ENCODE measurements at places on chromosomes 11 and 22. TPM values are rescaled to one million over a fixed set of nuclear protein-coding genes. Genes with fewer than 3 reads are reported as not detected.

The MMP7 gene
- not detected for total RNA-seq

The A4GALT gene
- total RNA-seq: not detected

The P2RY6 gene
- total RNA-seq: not detected

DNA sequence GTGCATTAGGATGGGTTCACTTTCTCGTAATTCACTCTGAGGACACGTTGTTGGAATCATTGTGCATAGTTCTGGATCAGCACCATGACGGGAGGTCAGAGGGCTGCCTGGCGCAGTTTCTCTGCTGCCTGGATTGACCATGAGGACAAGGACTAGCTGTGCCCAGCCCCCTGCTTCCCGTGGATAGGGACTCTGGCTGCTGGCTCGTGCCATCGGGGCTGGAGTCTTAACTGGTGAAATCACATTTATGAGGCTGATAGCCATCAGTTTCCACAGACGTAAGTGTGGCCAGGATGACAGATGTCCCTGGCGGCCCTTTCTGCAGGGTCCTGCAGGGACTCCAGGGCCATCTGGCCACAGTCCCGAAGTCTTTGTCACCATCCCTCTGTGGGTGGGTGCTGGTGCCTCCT, 24.1 kb upstream of the GRAMD4 start:
- DNase-seq: no peak

- DNase-seq: no peak
These were observed 42.7 kb downstream of the SLC1A2 start for GRCh38 chr11:35376613-35377012.

DNA sequence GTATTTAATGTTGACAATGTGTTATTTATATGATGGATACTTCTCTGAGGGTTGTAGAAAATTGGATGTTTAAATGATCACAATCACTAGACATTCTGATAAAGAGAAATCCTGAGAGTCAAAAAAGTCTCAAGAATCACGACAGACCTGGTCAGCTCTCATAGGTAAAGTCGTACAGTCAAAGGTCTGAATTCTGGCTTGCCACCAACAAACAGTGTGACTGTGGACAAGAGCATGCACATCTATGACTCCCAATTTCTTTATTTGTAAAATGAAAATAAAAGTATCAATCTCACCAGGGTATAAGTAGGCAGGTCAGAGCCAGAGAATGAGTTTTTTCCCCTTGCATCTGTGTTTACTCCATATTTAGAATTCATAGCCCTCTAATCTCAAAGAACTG, 556.7 kb downstream of the FAM181B start:
- DNase-seq: no peak

The SCN4B gene
- not detected for total RNA-seq

The ETS1 gene
- total RNA-seq: 338 TPM

The KRTAP5-7 gene
- total RNA-seq: not detected

The SEC14L2 gene
- 239 TPM for total RNA-seq

GRCh38 chr22:31248965-31249958, 37.2 kb downstream of the LIMK2 start:
- no peak for DNase-seq

The PTPN5 gene
- not detected for total RNA-seq

The CRYAB gene
- total RNA-seq: not detected

DNA sequence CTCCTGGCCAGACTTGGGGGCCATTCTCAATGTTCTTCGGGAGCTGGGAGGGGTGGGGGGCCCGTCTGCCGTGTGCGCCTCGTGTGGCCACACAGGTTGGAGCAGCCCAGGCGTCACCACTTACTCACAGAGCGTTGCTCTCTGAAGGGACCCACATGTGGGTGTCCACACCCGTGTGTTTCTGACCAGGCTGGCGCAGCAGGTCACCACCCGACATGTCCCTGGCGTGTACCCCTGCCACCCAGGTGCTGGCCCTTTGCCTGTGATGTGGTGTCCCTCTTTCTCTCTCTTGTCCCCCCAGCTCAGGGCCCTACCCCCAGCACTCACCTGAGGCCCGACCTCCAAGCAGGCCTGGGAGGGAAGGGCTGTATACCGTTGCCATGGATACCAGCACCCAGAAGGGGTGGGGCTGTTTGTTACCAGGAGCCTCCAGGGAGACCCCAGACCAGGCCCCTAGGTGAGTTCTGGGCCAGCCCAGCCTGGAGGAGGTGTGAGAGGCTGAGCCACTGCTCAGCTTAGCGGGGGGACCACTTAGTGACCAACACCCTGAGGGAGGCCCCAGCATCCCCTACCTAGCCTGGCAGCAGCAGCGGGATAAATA, 1.4 kb downstream of the LMNTD2 start:
- DNase-seq: no peak

The PPFIA1 gene
- 36.3 TPM for total RNA-seq

- no peak for DNase-seq
These were observed 36.5 kb downstream of the NADSYN1 start for GRCh38 chr11:71489311-71490043.

DNA sequence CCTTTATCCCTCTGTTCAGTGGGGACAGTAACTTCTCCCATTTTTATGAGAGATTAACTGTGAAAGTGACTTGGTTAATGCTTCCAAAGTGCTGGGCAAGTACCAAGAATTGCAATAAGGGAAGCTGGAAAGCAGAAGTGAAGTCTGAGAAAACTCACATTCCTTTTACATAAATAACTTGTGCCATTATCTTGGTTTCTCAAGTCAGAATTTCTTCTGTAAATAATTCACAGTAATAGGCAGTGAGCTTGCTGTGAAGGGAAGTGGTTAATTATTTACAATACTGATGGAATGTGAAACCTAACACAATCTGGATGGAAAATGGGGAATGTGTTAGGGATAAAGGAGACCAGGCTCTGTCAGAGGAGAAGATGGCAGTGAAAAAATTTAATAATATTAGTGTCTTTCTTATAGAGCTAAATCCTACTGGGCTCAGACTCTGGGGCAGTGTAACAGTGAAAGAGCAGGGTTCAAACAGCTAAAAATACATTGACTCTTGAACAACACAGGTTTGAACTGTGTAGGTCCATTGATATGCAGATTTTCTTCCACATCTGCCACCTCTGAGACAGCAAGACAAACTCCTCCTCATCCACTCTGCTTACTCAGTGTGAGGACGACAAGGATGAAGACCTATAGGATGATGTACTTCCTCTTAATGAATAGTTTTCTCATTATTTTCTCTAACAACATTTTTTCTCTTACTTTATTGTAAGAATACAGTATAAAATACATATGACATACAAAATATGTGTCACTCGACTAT, 251.5 kb upstream of the ISX start:
- DNase-seq: no peak

The C22orf31 gene
- not detected for total RNA-seq

The CYP2D6 gene
- total RNA-seq: 3.1 TPM

DNA sequence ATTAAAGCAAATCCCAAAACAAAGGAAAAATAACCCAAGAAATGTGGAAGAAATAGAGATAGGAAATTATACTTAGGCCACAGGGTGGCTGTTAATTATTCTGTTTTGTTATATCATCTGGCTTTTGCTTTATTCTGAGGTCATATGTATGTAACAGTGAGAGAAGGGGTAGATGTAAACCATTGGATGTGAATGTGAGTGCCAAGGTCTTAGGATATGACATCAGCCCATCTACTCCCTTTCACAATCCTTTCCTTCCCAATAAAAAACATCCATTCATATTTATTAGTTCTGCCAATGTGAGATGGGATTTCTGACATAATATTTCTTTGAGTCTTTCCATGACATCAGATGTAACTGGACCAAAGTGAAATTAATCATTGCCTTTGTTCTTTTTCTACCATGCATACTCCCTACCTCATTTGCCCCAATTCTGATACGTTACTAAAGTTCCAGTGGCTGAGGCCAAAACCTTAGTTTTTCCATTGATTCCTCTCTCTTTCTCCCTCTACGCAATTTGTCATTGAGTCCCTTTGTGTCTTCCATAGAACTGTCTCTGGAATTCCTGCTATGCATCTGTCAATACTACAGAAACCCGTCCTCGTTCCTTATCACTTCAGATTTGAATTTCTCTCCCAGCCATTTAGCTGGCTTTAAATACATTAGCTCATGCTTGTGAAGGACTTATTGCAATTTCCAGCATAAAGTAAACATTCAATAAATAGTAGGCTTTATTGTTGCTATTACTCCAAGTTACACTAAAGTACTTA, 170.3 kb downstream of the ARHGAP42 start:
- DNase-seq: no peak

DNA sequence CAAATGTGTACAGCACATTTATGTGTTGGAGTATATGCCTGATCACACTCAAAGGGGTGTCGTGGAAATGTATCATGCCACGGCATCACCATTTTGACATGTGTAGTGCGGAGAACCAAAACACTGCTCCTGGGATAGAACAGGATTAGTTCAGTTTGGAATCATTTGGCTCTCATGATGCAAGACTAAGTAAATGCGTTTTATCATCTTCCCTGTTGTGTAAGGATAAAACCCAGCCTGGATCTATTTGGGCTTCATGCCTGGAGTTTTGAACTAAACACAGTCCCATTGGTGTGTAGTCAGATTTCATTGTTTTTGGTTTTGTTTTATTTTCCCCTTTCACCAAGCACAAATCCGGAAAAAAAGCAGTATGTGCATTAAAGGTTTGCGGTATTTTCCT, 574.3 kb downstream of the NTM start:
- no peak for DNase-seq

DNA sequence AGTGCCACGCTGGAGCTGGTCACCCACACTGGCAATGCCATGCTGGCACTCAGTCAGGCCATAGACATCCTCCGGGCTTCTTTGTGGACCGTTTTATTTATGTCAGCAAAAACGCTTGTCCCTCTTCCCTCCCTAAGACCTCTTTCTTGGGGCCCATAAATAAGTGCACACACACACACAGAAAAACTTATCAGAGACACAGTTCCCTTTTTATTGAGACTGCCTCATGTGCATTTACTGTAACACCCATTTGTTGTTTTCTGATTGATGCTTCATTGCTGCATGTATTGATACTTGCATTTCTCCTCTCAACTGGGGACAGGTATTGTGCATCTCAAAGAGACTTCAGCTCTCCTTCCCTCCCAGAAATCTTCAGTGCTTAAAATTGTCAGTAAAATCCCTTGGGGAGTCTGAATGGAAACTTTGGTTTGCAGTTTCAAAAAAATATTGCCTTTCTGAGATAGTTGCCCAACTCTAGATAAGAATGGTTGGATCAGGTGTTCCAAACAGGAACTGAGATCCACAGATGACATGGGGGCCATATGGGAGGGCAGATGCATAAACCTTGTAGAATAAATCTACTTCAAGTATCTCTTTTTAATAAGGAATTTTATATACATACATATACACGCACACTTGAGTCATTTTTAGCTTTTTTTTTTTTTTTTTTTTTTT, 50.9 kb downstream of the PPP2R1B start:
- no peak for DNase-seq

DNA sequence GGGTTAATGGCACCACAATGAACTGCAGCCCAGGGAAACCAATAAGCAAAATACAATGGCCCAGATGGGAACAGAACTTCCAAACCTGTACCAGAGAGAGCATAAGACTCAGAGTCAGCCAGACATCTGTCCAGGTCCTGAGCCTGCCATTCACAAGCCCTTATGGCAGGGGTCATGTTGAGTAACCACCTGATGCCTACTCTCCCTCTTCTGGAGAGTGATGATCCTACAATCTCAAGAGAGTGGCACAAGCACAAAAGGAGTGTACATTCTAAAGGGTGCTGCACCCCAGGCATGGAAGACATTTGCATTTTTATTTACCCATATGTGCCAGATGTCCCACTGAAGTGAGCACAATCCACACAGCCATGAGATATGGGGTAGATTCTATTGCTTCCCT, 10.6 kb downstream of the TENM4 start:
- no peak for DNase-seq

The MTMR3 gene
- 51.7 TPM for total RNA-seq

The GLYAT gene
- not detected for total RNA-seq

DNA sequence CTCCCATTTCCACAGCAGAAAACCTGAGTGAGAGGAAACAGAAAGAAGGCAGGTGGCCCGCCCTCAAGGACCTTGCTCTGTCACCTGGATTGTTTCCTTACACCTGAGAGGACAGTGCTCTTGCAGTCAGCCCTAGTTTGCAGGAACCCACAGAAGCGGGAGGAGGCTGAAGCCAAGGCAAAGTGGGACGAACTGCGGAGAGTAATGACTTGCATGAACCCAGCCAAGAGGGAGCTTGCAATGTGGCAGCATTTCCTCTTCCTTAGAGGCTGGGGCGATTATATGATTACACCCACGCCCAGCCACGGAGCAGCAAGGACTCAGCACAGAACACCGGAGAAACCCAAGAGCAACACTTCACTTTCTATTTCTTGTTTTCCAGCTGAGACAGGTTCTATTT, 102.6 kb downstream of the SPON1 start:
- DNase-seq: no peak

- DNase-seq: no peak
These were observed 143.3 kb downstream of the FBXO7 start for GRCh38 chr22:32617903-32618302.

DNA sequence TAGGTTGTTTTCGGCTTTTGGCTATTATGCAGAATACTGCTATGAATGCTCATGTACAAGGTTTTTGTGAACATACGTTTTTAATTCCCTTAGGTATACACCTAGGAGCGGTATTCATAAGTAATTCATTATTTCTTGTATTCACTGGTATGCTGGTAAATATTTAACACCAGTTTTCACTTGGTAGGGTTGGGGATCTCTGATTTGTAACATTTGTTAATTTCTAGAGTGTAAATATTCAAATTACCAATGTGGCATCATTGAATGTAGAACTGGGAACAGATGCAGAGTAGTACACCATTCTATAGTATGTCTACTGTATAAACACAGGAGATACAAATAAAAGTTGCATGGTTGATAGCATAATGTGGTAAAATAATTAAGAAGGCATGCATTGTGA, 16.3 kb downstream of the GVQW3 start:
- DNase-seq: no peak

DNA sequence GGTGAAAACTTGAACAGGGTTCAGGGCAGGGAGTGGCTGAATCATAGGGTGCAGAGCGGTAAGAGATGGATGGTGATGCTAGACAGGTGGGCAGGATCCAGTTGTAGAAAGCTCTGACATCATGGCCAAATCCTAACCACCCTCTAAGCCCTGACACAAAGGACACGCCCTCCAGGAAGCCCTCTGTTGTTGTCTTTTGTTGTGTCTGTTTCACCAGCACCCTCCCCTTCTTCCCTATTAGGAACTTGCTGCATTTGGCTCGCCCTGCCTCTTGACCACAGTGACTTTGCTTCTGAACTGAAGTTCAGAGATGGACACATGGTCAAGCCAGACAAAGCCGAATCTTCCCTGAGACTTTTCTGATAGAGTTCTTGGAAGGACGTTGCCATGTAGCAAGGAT, 14.2 kb upstream of the APOL6 start:
- DNase-seq: no peak

- no peak for DNase-seq
These were observed 28.8 kb upstream of the PPFIA1 start for GRCh38 chr11:70241709-70242108.

- DNase-seq: no peak
These were observed 9.7 kb upstream of the CCKBR start for GRCh38 chr11:6249770-6250555.

DNA sequence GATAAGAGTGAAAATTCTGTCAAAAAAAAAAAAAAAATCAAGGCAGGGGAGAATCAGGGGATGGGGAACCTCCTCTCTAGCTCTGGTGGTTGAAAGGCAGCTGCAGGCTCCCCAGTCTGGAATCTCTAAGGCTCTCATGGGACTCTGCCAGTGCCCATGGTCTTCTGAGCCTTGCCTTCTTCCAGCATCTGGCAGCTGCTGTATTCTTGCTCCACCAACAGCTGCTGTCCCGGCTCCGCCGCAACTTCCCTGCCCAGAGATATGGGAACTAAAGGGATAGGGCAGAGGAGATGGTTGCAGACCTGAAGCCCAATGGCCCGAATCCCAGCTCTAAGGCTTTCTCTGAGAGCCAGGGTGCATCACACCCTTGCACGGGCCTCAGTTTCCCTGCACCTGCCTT, 49.5 kb upstream of the PHF21B start:
- DNase-seq: no peak

GRCh38 chr22:32882774-32883530, 81.4 kb downstream of the TIMP3 start:
- DNase-seq: no peak

Data from CD8-positive, alpha-beta T cell (primary cell).